Mesenteric fat pad (tissue), 1 donor: ENCODE measurements at places on chromosomes 2 and 18. TPM values are rescaled to one million over a fixed set of nuclear protein-coding genes. Genes with fewer than 3 reads are reported as not detected.

- DNase-seq = no peak
Observed at GRCh38 chr2:63034526-63034925, 16.1 kb upstream of the OTX1 start.

GRCh38 chr18:55587418-55588110 is 428 bp downstream of the TCF4 start:
- DNase-seq = no peak

The CDCA7 gene
- total RNA-seq = 0.22 TPM

DNA sequence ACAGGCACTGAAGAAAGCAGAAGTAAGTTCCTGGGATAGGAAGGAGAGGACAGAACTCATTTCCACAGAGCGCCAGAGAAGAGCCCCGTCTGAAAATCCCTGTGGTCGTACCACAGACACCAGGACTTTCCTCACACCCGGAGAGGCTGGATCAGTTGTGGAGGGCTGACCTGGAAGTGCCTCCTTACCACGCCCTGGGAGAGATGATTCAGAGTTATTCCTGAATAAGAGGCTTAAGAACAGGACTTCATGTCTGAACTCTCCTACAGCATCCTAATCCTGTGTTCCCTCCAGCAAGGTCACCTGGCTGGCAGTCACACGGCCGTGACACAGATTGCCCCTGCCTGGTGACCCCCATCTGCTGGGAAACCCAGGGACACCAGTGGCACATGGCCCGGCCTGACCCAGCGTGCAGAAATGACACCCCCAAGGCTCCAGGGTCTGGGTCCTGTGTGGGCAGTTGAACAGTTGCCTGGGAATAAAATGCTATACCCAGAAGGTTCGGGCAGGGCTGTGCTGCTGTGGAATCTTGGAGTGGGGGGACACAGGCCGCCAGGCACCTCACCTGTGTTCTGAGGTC is 105.9 kb downstream of the PXDN start:
- DNase-seq = peak; percentile 68

The PCARE gene
- 0.06 TPM for total RNA-seq

The TP53I3 gene
- total RNA-seq = 12.0 TPM

DNA sequence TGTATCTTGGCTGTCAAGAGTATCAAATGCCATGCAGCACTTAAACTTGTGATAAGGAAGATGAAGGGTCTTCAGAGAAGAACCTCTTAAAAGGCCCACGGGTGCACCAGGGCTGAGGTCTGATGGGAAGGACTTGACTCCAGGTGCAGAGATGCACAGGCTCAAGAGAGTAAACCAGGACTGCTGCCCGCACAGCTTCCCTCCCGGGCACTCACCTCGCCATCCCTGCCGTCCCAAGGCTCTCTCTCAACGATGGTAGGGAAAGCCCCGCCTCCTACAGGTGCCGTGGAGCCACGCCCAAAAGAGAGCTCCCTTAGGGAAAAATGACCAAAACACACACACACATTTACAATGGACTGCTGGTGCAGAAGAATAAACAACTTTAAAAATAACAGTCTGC is 27.9 kb downstream of the PDIA6 start:
- peak; percentile 49 for DNase-seq

The MAPK4 gene
- total RNA-seq = not detected

DNA sequence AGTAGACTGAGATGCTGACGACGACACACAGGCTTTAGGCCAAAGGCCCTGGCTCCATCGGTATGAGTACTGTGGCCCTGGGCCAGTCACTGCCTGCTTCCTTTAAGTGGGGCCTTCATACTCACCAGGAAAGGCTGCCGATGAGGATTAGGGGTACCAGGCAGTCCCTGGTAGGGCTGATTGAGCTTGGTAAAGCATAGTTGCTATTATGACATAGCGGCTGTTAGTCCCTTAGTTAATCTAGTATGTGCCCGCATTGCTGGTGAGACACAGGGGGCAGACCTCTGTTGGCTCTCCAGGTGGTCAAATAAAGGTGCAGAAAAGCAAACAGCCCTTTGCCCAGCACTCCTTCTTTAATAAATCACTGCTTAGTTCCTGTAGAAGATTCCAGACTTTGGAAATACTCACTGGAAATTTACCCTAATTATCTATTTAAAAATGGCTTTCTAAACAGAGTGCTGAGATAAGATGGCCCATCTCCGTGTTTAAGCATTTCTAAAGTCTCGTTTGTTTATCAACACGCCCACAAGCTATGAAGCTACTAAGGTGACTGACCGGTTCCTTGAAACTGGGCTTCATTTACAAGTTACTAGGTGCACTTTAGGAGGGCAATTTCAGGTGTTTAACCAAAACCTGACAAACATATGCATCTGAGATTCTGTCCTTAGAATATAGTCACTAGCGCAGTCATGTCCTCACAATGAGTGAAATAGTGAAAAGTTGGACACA is 8.7 kb upstream of the BIN1 start:
- peak; percentile 77 for DNase-seq

GRCh38 chr2:212337036-212337435 is 201.6 kb downstream of the ERBB4 start:
- DNase-seq = no peak

DNA sequence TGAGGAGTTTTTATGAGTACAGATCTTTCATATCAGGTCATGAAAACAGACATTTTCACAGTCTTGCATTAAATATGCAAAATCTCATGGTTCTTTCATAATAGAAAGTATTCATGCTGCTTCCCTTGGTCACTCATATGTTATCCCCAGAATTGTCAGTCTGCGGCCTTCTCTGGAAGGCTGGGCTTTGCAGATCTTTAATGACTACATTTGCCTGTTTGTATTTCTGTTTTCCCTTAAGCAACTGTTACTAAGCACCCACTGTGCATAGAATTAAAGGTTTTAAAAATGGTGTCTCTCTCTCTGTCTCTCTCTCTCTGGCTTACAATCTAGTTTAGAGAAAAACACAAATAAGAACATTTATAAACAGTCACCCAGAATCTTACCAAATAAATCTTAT is 456.3 kb downstream of the RIT2 start:
- DNase-seq = no peak

- DNase-seq = no peak
Observed at GRCh38 chr2:202548240-202548639, 86.5 kb upstream of the FAM117B start.

DNA sequence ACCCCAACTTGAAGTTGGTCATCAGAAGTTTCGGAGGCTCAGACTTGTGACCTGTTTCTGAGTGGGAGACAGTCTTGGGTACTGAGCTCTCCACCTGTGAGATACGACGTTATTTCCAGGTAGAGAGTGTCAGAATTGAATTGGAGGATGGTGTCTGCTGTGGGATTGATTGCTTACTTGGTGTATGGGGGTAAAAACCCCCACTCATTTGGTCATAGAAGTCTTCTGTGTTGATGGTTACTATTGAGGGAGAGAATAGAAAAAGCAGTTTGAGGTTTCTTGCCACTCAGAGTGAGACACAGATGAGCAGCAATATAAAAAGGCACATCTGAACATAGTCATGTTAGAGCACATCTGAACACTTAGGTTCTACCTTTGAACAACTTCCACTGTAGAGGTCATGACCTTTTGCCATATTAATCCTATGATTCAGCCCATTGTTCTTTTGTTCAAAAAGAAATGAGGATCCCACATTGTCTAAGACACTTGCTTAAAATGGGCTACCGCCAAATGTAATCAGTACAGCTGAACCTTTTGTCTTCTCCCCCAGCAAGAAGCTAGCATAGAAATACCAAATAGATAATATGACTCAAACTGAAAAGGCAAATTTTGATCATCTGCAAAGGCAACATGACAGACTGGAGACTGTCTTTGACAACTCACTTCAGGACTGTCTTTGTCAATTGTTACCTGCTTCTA is 73.3 kb downstream of the NAB1 start:
- no peak for DNase-seq

The PEX13 gene
- 14.4 TPM for total RNA-seq

The C2orf15 gene
- total RNA-seq = 0.32 TPM

DNA sequence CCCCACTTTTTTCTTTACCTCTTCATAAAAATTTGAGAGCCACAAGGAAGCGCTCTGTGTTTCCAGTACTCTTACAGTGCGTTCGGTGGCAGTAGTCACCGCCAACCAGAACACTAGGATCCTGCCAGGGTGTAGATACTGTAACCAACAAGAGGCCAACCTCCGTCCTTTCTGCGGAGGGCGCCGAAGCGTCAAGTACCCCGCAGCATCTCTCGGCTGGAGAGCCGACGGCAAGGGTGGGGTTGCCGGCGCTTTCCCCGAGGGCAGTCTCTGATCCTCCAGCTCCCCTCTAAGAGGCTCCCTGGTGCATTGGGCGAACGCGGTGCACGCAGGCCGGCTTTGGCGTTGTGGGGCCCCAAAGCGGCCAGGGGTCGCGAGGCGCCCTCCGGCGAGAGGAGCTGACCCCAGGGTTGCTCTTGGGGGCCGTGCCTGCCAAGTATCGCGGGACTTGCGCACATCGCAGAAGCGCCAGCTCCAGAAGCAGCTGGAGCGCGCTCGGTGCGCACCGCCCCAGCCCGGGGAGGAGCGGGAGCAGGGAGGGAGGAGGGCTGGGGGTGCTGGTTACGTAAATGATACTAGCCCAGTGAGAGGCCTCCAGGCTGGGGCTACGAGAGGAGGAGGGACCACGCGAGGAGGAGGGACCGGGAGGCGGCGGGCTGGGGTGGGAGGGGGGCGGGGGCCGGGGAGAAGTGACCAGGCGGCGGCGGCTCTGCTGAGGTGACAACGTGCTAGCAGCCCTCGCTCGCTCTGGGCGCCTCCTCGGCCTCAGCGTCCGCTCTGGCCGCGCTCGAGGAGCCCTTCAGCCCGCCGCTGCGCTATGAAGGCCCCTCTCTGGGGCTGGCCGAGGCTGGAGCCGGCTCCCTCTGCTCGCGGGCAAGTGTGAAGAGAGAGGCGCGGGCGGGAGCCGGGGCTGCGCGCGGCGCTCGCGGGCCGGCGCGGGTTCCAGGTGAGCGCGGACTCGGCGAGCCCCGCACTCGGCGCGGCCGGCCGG is at the start of gene GALNT13:
Gene GALNT13, plus strand, starts transcription at position 692 of the 991 bp plus-strand sequence.
- DNase-seq = no peak

The IL1R1 gene
- 407 TPM for total RNA-seq

GRCh38 chr2:115484486-115484885 is 1042.0 kb downstream of the DPP10 start:
- DNase-seq = no peak

- DNase-seq = no peak
Observed at GRCh38 chr2:71950256-71951082, 197.2 kb downstream of the CYP26B1 start.
